Skeletal muscle cell (primary cell): ENCODE measurements at places on chromosomes 5 and 9.

DNA sequence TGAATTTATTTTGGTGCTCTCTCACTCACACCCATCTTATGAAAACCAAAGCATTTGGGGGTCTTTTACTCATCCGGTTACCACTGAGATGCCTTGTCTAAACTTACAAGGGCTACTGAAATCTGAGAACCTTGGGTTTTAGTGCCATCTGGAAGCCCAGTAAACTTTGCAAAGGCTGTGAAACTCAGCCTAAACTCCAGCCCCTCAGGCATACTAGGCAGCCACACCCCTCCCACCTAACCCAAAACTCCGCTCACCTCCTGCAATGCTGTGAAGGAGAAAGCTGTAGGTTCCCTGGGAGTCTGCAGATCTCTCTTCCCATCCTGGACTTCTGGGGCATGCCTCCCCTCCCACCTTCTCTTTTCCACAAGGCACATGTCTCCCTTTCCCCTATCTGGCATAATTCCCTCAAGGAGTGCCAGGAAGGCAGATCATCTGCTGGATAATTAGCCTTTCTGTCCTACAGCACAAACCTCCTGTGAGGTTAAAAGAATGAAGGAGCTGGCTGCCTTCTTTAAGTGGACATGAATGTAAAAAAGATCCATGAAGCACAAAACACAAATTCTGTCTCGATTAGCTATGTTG is 71.5 kb upstream of the ANXA1 start:
- no peak for DNase-seq

GRCh38 chr9:113139225-113139829 is 11.5 kb upstream of the SLC31A2 start:
- DNase-seq: no peak

GRCh38 chr5:8550921-8551320 is 682.0 kb downstream of the MTRR start:
- DNase-seq: no peak

DNA sequence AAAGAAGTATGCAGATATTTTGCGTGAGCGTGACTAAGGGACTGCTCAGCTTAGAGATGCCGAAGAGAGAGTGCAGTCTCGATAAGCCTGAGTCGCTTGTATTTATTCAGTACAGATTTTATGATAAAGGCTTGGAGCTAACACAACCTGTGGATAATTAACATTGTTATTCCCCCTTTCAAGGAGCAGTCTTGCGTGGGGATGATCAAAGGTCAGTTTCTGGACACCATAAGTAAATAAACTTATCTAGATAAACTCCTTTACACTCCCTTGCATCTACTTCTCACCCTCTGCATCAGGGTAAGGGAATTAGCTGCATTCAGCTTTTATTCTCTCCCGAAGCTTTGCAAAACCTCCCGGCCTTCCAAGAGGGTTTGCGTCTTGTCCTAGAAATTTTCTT is 357.8 kb upstream of the ST8SIA4 start:
- no peak for DNase-seq

DNA sequence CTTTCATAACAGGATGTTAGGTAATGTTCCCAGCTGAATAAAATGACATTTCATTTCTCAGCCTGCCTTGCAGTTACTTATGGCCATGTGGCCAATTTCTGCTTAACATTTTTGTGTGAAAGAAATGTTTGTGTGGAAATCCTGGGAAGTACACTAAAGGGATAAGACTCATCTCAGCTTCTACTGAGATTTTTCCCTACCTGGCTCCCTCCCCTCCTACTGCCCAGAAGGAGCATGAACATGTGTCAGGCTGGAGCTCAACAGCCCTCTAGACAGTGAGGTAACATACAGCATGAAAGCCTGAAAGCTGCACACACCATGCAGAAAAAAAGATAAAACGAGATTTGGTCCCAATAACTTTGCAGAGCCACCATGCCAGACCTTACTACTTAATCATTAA is 288.4 kb upstream of the COX7C start:
- no peak for DNase-seq

DNA sequence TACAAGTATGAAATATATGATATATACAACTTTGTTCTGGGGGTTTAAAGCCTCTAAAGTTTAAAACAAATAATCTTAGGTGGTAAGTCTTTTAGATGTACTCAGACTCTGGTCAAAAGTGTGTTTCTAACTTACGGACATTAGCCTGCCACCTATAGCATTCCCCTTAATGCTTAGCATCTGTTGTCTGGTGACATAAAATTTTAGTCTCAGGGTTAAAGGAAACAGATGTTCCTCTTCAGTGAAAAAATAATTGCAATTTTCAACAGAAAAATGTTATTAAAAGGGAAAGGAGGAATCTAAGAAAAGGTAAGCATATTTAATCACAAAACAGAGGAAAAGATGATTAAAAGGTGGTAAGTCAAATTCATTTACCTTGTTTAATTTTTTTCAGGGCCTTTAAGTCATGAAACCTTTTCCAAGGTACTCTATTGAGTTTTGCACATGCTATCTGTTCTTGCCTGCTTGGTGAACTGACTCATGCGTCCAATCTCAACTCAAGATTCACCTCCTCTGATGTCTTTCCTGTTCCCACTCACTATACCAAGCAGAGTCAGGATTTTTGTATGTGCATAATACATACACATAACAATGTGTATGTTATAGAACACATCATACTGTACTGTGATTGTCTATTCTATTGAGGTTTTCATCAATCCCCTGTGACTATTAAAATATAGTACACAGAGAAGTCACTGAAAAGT is 7.9 kb downstream of the TMEM167A start:
- no peak for DNase-seq

DNA sequence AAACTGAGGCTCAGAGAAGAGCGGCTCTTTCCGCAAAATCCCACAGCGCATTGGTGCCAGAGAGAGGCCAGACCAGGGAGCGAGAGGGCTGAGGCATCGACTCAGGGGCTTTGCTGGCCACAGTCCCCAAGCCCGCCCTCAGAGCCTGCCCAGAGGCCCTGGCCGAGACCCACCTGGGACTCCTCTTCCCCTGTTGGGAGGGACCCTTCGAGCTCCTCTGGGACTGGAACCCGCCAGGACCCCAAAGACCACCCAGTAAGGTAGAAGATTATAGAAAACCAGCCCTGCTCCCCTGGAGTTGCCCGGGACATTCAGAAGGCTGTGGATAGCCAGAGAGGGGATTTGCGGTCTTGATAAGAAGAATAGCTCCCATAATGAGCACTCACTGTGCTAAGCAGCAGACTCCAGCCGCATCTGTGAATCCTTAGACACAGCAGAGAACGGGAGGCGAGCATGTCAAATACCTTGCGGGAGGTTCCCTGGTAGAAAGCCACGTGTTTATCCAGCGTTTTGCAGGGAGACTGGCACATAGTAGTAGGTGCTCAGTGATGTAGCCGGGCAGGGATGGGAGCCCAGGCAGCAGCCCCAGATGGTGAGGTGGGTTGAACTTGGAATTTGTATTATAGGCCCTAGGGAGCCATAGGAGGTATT is 651 bp upstream of the AK1 start:
- no peak for DNase-seq

DNA sequence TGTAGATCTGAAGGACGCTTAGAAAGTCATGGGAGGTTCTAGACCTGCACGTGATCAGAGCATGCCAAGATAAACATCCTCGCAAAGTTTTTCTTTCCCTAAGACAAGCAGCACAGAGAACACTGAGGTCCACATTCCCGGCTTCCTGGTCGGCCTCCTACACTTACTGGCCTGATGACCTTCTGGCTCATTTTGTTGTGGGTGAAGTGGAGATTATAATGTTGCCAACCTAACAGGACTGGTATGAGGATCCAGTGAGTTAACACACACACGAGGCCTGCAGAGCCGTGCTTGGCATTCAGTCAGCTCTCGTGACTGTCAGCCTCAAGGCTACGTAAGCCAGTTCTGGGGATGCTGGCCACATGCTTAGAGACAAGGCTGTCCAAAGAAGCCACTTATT is 186.0 kb downstream of the TENT4A start:
- DNase-seq: no peak

GRCh38 chr5:64417390-64417789 is 88.4 kb upstream of the RGS7BP start:
- no peak for DNase-seq

GRCh38 chr5:135895474-135896006 is at the start of gene IL9:
IL9 (minus strand) TSS chr5:135895841; CDS start chr5:135895816, 25 bp downstream.
- no peak for DNase-seq

- DNase-seq: no peak
Observed at GRCh38 chr9:69980041-69980440, 63.6 kb upstream of the MAMDC2 start.

GRCh38 chr5:98635656-98636055 is 137.8 kb upstream of the RGMB start:
- DNase-seq: peak; percentile 56

DNA sequence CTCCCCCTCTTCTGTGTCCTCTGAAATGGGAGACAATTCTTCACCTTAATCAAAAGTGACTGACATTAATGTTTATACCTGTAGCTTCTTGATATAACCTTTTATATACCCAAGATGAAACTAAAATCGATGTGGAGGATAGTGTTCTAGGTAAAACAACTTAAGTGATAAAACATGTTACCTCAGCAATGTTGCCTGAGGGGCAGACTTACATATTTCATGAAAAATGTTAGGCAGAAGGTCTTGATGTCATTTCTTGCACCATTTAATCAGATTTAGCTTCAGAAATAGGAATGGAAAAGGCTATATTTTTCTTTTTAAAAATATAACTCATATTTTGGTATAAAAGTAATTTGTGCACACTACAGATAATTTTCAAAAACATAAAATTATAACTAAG is 22.7 kb upstream of the MACIR start:
- DNase-seq: no peak

GRCh38 chr5:141373673-141374317 is at the start of gene PCDHGA6:
PCDHGA6 (plus strand) TSS chr5:141373891; CDS start chr5:141374084, 193 bp downstream.
- no peak for DNase-seq

DNA sequence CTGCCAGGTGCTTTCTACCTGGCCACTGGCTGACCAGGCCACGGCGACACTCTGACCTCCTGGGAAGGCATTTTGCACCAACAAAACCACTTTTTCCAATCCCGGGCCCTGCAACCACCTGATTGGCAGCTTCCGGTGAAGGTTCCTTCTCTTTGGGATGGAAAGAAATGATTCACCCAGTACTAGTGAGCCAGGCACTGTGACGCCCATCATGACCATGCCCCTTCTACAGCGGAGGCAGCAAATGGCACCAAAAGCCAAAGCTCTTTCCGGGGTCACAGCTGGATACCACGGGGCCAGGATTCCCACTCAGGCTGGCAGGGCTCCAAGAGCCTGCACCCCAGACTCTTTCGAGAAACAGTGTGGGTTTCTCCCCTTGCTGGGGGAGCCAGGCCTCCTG is 4.7 kb downstream of the NOTCH1 start:
- DNase-seq: no peak
